ENCODE measurements at places on chromosomes 1 and 21.

DNA sequence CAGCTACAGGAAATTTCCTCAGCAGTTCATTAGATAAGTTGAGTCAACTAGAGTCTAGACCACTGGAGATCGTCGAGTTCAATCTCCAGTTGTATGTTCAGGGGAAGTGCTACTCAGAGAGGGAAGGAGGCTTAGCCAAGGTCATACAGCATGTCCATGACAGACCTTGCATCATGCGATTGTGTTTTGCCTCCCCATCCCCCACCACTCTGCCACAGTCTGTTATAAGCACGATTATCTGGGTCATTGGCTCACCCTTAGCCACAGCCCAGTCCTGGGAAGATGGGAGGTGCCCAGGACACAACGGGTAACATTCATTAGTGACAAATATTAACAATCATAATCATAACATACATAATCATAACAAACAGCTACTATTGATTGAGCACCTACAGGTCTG, 18.9 kb upstream of the GRIK3 start:
- DNase-seq = no peak

GRCh38 chr1:178938959-178939317, 68.1 kb upstream of the ANGPTL1 start:
- no peak for DNase-seq

DNA sequence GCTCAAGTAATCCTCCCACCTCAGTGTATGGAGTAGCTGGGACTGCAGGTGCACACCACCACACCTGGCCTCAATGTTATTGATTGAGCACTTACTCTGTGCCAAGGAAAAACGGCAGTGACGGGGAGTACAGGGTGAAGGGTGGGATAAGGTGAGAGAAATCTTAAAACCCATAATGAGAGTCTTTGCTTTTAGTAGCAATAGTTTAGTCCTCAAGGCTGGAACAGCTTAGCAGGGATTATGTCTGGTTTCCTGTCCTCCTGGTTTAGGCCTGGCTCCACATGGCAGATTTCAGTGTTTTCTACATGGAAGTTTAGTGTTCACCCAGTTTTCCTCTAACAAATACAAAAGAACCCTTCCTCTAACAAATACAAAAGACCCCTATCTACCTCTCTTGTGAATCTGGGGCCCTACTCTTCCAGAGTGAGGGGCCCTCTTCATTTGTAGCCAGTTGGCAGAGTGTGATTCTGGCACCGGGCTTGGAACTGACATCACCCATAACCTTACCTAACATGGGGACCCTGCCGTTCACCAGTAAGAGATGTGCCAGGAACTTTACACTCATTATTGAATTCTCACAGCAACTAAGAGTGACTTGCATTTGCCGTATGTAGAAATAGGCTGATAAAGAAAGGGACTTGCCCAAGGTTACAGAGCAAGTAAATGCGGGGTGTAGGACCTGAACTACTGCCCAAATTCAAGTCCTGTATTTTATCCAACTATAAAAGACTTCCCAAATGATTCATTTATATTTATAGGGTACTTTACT, 6.9 kb downstream of the ZNF691 start:
- no peak for DNase-seq

DNA sequence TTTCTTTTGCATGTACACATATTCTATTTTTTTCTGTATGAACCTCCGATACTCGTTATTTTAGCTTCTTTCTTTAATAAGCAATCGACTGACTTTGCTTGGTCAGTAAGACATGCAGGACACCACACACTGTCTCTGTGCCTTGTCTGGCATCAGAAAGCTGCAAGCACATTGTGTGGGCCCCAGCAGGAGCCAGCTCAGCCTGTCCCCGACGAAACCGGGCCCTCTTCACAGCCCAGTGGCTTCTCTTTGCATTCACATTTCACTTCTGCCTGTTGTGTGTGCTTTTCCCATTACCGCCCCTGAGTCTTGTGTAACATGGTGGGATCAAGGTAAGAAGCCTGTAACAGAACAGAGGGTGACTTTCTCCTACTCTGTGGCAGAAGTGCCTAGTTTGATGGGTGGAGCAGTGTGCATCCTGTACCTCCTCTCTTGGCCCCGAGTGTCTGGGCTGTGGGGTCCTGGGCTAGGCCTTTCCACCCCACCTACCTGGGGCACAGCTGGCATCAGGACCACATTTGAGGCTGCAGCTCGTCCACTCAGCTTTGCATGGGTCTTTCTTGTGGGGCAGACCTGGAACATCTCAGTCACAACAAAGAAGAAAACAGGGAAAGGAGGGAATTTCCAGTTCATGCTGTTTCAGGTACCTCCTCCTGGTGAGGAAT, 118.9 kb upstream of the COL6A1 start:
- DNase-seq = no peak

- no peak for DNase-seq
These were observed 74.9 kb upstream of the F3 start for GRCh38 chr1:94616506-94616905.

DNA sequence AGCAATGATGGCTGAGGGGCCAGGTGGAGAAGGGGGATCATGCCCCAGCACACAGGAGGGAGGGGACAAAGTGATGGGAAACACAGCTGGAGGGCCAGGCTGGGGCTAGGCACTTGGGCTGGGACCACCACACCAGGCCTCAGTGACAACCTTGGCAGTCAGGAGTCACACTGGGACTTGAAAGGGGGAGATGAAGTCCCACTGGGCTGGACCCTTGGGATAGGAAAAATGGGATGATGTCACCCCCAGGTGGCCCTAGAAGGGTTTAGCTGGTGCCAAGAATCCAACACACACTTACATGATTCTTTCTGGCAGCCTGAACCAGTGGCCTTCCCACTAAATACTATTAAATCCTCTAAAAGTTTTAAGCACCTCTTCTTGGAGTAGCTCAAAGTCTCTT, 17.1 kb downstream of the ZBTB17 start:
- DNase-seq = no peak

DNA sequence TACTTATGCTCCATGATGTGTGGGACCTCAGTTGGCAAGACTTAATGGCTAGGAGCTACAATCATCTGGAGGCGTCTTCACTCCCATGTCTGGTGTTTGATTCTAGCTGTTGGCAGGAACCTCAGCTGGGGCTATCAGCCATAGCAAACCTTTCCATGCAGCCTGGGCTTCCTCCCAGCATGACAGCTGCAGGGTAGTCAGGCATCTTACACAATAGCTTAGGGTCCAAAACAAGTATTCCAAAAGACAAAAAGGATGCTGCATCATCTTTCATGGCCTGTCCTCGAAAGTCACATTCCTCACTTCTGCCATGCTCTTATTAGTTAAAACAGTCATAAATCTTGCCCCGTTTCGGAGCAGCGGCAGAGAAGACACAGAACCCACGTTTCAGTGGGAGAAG, 90.9 kb downstream of the LRRC8C start:
- no peak for DNase-seq

DNA sequence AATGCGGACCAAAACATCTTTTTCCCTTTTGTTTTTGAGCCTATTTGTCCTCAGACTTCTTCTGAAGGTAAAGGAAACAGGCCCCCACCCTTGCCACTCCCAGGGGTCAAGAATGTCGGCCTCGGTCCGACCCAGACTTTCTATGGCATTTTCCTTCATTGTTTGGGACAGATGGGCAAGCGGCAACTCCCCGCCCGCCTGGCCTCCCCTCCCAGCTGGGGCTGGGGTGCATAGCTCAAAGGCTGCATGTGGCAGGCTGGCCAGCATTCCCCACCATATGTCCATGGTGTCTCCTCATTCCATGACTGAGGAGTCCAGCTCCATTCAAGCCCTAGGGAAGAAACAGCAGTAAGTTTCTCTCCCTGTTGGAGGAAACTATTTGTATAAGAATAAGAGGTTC, 29.4 kb upstream of the TSPEAR start:
- DNase-seq = no peak

DNA sequence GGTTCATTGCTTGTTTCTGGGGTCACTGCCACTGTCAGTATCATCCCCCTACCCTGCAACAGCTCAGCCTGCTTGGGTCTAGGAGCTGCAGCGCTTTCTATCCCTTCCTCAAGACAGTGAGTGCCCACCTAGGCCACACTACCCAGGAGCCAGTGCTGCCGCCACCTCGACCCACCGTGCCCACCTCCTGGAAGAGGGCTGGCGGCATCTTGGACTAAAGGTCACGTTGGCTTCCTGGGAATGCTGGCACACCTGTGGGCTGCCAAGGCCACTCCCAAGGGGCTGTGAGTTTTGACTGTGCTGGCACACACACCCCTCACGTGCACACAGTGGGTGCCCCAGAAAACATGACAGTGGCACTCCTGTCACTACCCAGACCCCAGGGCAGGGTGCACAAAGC, 22.1 kb downstream of the CRYAA start:
- no peak for DNase-seq

DNA sequence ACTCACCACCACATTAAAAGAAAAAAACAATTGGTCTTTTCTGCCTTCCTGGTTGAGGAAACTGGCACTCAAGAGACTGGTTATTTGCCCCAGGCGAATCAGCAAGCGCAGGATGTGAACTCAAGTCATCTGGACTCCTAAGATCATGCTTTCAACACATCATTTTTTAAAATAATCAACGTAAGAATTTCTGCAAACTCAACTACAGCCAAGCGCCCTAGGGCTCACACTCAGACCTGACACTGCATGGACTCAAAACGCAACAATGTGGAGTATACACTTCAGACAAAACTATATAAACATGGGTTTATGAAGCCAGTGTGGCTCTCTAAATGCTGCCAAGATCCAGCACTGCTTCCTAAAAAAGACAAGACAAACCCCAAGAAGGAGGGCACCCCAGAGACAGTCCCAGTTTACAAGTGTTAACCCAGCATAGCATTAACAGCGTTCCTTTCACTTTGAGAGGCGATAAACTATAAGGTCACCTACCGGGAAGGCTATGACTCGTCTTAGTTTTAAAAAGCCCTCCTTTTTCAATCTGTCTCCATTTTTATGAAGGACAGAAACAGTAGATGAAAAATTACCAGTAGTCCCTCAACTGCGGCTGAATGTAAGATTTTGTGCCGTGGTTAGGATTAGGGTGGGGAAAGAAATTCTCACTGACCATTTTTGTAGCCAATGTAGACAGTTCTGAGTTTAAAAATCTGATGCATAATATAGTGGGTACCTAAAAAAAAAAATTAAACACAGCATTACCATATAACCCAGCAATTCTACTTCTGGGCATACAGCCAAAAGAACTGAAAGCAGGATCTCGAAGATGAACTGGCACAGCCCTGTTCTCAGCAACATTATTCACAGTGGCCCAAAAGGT, 54.8 kb downstream of the SIPA1L2 start:
- peak; percentile 38 for DNase-seq

GRCh38 chr1:228979325-228979699, 244.0 kb downstream of the RHOU start:
- DNase-seq = no peak

DNA sequence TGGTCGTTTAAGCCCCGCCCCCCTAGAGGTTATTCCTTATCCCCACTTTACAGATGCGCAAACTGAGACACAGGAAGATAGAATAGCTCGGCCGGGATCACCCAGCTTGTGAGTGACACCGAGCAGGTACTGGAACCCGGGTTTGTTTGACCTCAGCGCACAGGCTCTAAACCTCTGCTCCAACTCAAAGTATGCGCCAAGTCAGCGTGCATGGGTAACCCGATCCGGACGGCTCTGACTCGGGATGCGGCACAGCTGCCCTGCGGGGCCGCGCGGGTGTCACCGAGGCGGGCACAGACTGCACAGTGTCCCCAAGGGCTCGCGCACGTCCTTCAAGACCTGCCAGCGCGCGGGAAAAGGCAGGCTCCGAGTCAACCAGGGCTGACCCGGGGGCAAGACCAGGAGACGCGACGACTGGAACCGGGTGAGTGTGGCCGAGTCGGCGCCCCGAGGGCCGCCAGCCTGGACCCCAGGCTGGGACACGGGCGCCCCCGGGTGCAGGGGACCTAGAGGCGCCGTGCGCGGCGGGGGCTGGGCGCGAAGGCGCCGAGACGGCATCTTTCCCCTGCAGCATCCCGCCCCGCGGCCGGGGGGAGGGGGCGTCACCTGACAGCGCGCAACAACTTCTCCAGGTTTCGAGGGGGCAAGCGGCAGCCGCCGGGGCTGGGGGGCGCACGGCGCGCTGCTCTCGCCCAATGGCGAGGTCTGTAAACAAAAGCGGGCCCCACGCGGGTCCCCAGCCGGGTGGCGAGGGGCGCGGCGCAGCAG, 101.9 kb upstream of the SOD1 start:
- DNase-seq = peak; percentile 26

GRCh38 chr1:236063919-236064673, 794 bp downstream of the NID1 start:
- DNase-seq = no peak

DNA sequence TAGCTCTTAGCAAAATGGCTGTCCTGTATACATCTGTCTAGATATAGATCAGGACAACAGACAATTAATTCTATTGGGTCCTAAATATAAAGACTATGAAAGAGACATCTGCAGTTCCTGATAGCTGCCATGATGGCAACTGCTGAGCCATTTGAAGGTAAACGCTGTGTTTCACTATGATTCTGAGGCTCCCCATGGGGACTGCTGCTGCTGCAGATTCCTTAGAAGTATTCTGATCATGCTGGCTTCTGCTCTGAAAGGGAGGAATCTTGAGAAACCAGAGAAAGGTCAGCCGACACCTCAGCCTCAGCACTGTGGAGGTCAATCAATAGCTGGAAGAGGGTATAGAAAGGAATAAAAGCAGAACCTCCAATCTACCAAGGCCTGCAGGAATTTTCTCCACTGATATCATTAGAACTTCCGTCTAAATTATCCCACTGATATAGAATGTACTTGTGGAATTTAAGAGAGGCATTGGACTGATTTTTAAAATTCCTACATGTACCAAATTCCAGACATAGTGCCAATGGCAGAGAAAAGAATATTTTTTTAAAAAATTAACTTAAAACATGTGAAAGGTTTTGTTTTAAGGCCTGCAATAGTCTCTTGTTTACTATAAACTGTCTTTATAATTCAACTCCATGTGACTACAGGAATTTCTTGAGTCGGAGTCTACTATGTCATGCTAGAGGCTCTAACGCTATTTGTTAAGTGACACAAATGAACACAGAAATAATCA, 53.2 kb downstream of the DDAH1 start:
- DNase-seq = no peak

DNA sequence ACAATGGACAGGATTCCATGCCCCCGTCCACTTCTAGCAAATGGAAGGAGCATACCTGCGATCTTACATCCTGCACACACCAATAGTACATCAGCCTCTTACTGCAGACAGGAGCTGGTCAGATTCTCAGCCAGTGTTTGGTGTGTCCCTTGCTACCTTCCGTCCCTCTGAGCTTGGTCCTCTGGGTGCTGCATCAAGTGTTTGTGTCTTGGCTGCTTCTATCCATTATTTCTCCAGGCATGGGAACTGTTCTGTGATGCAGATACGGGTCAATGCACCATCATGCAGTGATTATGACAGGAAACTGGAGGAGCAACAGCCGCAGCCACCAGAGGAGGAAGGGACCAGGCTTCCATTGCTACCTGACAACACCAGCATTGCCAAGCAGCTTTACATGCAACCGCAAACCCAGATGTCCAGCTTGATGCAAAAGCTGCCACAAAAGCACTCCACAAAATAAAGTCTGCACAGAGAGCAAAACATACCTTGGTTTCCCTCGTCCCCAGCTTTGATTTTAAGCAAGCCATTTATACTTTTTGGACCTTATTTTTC, 21.9 kb upstream of the OVAAL start:
- no peak for DNase-seq

GRCh38 chr1:100683448-100684349, 35.8 kb upstream of the VCAM1 start:
- no peak for DNase-seq

- DNase-seq = peak; percentile 59
These were observed 126.2 kb downstream of the FGGY start for GRCh38 chr1:59422921-59423575.

- DNase-seq = no peak
These were observed 904.2 kb downstream of the ADGRL2 start for GRCh38 chr1:82704966-82705365.

- DNase-seq = no peak
These were observed 117.2 kb downstream of the DMRTB1 start for GRCh38 chr1:53576381-53576801.

GRCh38 chr1:10339815-10340214, 59.0 kb upstream of the PGD start:
- no peak for DNase-seq

Measured in NCI-H2029 (cell line).